ENCODE measurements at places on chromosomes 6 and 20. TPM values are rescaled to one million over a fixed set of nuclear protein-coding genes. Genes with fewer than 3 reads are reported as not detected.

Gene CRISP3
- not detected for total RNA-seq

Gene SLC52A3
- total RNA-seq, result not detected

Gene RIMS4
- total RNA-seq, result under 0.01 TPM

Gene SESN1
- total RNA-seq, result 18.2 TPM

Gene RAET1G
- total RNA-seq, result 1.3 TPM

Gene EPHA7
- 0.16 TPM for total RNA-seq

Gene MAK
- total RNA-seq, result not detected

Gene SLC26A8
- total RNA-seq, result not detected

Gene DEFB113
- not detected for total RNA-seq

Gene TMEM151B
- total RNA-seq, result not detected

Gene HLA-DRB5
- total RNA-seq, result 0.49 TPM

Gene PAX1
- total RNA-seq, result 0.49 TPM

Gene MMP24
- 0.73 TPM for total RNA-seq

Gene KHDC1L
- total RNA-seq, result 1.1 TPM

Gene ARMH2
- total RNA-seq, result not detected

Gene FGD2
- not detected for total RNA-seq

Gene SNRNP48
- total RNA-seq, result 11.5 TPM

Gene OR12D3
- not detected for total RNA-seq

Gene SLC22A2
- not detected for total RNA-seq

Gene HCRTR2
- total RNA-seq, result not detected

Gene CCDC170
- 3.2 TPM for total RNA-seq

Gene AVP
- total RNA-seq, result not detected

Gene LAMP5
- not detected for total RNA-seq
